ENCODE measurements at places on chromosomes 12 and 14.
A peak's percentile ranks its signal among the peaks of the same experiment; 100 is the strongest.

- peak; percentile 35 for DNase-seq
These were observed 6.9 kb downstream of the TBC1D15 start for GRCh38 chr12:71846322-71846940.

- no peak for DNase-seq
These were observed 49.6 kb downstream of the HNRNPC start for GRCh38 chr14:21219561-21220111.

GRCh38 chr14:89011355-89012281 is 187.2 kb downstream of the TTC8 start:
- DNase-seq, result peak; percentile 32

- no peak for DNase-seq
These were observed 131.3 kb downstream of the ZFP36L1 start for GRCh38 chr14:68661226-68662225.

- DNase-seq, result no peak
These were observed 8.8 kb upstream of the LHX5 start for GRCh38 chr12:113480336-113480971.

- no peak for DNase-seq
These were observed 377.8 kb downstream of the KCNH5 start for GRCh38 chr14:62667421-62667914.

DNA sequence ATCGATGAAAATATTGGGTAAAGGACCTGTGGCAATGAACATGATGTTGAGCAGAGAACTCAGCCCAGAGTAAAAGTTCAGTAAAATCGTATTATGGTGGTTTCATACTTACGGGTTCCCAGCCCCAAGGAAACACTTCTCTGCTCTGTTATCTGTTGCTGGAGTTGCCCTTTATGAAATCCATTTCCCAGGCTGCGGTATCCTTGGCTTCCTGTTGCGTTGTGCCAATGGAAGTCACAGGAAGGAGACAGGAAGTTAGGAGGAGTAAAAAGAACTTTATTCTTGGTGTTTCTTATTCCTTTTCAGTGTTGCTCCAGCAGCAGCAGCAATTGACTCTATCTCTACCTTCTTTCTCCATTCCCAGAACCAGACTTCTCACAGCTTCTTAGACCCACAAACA is 965.2 kb downstream of the VRK1 start:
- DNase-seq, result no peak

- DNase-seq, result peak; percentile 70
These were observed 9.0 kb downstream of the ARHGDIB start for GRCh38 chr12:14952299-14952921.

GRCh38 chr14:104389326-104390220 is 190.0 kb upstream of the C14orf180 start:
- no peak for DNase-seq

GRCh38 chr14:76045773-76046172 is 60.2 kb downstream of the IFT43 start:
- no peak for DNase-seq

DNA sequence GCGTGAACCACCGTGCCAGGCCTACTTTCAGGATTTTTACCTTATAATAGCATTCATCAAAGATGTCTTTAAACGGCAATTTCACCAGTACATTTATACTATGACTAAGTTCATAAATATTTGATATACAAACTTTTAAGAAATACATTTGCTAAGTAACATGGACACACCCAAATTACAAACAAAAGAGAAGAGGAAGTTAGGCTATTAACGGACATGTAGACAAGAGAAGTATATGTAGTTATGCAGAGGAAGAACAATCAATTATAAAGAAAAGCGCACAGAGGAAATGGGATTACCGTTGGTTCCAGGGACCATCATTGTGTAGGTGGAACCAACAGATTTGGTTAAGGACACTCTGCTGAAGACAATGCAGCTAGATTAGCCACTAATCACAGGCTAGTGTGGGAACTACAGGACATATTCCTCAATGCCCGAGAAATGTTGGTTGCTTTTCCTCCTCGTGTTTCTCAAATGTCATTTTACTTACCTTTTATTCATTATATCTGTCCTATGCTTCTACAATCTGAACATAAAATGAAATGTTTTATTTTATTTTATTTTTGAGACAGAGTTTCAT is 24.0 kb upstream of the PKP2 start:
- no peak for DNase-seq

GRCh38 chr14:73230051-73230450 is 7.3 kb upstream of the PAPLN start:
- DNase-seq, result no peak

DNA sequence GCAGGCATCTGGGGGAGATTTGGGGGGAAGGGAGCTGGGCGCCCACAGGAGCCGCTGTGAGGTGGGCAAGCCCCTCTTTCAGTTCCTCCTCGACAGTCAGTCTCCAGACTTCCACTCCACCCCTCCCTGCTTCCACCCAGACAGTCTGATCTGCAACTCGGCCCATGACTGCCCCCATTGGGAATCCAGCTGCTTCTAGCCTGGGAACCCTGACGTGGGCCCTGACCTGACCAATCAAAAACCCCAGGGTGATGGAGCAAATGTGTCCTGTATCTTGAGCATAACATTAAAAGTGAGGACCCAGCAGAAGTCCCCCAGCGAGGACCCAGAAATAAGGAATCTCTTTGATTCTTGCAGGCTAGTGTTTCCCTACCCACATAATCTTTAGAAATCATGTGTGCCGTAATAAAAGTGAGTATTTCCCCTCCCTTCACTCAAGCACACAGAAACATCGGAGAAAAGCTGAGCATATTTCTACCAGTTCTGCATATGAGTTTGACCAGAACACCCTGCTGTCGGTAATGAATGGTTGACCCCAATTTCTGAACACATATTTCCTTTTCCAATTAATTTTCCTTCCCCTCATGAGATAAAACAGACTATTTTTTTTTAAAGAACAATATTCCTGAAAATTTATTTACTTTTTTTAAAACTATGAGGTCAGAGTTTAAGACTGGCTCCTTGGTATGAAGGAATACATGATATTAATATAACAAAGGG is 6.4 kb downstream of the SSH1 start:
- DNase-seq, result peak; percentile 89

- peak; percentile 46 for DNase-seq
These were observed 5.5 kb upstream of the ZNF740 start for GRCh38 chr12:53174881-53175491.

DNA sequence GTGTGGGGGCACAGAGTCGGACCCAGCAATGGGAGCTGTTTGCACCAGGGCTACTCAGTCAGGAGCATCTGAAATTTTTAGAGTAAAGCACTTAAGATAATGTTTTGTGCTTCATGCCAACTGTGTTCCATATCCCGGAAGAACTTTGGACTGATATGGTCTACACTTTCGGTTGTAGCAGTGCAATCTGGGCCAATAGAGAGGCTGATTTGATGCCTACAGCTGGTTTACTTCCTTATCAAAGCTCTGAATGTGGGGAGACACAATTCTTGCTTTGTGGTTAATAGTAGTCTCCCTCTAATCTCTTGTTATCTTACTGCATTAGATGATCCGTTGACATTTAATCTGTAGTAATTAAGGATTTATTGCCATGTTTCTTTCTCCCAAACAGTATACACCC is 7.8 kb upstream of the VDR start:
- DNase-seq, result no peak

DNA sequence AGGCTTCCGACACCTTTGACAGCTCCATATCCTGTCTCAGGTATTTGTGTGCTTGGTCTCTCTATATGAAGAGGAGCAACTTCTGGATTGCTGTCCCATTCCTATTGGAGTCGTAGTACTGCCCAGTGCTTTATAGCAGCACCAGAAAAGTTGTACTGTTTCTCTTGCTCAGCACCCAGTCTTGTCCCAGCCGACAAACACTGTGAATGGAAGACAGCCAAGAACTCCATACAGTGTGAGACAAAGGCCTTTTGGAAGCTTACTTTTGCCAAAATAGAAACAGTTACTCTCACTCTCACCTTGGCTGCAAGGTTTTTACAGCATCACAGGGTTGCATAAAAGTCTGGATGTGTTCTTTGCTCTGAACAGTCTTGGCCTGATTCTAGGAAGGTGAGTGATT is 105.3 kb downstream of the TGFB3 start:
- no peak for DNase-seq

DNA sequence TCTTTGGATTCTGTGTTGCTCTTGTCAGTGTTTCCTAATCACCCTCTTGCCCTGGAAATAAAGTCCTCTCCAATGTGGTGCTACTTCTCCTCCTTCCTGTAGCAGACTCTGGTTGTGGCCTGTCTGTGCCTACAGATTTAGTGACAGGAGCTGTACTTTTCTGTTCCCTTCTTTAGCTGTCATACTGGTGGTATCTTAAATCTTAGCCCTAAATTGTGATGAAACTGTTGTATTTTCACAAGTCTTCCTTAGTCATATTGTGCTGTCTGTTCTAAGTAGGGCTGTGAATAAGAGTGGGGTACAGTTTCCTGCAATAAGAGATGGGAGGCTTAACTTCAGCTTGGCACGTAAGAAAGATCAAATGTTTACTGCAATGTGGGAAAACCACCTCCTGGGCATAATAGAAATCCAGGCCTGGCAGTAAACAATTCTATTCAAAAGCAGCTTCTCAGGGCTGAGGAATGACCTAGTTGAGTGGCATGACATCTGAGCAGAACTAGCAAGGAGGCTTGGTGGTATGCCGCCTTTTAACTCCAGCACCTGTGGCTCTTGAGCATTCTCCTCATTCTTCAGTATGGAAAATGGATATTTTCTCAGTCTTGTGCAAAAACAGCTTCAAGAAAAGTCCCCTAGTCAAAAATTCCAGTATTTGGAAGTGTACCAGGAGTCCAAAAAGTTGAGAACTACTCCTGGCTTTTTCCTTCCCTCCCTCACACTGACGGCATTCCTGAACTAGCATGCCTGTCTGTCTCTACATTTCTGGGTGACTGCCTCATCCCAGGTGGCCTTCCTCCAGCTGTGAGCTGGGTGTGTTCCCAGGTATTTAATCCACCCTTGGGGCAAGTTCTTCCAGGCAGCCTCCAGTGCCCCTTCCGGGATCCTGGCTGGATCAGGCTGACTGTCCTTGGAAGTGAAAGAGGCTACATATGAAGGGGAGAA is 19.5 kb downstream of the ANO6 start:
- peak; percentile 73 for DNase-seq

DNA sequence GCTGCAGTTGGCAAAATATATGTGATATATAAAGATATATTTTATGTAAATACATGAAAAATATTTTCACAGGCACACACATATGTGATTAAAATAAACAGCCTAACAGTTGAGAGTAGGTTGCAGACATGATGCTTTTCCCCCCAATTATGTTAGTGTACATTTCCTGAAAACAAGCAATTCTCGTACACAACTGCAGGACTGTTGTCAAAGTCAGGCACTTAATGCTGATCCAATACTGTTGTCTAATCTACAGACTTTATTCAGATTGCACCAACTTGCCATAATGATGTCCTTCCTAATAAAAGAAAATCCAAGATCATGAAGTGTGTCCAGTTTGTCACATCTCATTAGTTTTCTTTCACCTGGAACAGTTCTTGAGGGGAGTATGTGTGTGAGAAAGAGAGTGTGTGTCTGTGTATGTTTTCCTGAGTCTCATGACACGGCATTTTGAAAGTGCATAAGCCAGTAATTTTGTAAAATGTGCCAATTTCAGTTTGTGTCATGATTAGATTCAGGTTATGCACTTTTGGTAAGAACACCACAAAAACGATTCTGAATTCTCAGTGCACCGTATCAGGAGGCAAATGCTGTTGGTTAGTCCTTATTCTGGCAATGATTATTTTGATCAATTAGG is 16.5 kb upstream of the SEL1L start:
- DNase-seq, result no peak

GRCh38 chr12:48980389-48980952 is 2.3 kb downstream of the WNT1 start:
- no peak for DNase-seq

DNA sequence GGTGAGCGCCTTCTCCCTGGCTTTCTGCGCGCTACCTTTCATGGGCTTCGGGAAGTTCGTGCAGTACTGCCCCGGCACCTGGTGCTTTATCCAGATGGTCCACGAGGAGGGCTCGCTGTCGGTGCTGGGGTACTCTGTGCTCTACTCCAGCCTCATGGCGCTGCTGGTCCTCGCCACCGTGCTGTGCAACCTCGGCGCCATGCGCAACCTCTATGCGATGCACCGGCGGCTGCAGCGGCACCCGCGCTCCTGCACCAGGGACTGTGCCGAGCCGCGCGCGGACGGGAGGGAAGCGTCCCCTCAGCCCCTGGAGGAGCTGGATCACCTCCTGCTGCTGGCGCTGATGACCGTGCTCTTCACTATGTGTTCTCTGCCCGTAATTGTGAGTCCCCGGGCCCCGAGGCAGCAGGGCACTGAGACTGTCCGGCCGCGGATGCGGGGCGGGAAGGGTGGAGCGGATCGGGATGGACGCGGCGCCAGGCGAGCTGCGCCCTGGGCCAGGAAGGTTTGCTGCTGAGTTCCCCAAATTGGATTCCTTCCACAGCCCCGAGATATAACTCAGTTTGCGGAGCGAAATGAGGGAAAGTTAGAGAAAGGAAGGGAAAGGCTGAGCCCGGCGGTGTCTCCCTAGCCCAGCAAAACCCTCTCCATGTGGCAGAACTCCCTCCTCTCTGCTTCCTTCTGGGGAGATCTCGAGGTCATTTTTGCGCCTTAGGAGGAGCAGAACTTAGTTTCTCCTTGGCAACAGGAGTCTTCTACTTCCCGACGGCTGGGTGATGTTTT is 972 bp downstream of the PTGDR start:
- no peak for DNase-seq

DNA sequence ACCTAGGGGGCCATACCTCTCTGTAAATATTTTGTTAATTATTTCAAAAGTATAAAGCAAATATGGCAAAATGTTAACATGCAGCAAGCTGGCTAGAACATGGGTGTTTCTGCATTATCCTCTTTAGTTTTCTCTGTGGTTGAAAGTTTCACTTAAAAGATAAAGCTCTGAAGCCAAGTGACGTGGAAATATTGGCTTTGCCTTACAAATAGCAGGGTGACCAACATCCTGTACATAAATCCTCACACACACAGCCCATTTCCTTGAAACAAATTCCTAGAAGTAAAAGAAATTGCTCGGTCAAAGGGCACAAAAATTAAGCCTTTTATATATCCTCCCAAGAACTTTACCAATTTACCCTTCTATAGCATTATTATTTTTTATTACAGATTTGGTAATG is 10.6 kb upstream of the VWF start:
- peak; percentile 79 for DNase-seq

DNA sequence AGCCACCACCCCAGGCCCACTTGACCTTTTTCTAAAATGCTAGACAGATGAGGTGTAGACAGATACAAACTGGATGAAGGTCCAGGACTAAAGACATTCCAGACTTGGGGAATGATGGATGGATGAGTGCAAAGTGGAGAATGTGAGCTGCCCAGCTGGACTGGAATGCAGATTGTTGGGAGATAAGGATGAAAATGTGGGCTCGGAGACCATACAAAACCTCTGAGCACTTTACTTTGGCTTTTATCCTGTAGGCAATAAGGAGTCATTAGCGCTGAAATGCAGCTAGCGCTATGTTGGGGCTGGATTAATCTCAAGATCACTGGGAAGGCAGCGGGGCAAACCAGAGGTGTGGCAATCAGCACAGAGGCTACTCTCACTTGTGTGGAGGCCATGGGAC is 64.7 kb upstream of the GNPNAT1 start:
- DNase-seq, result no peak

GRCh38 chr12:109169686-109170085 is 53.3 kb downstream of the ACACB start:
- DNase-seq, result no peak

Measured in MV-4-11 (cell line).